Activated CD4-positive, alpha-beta T cell treated with anti-CD3 and anti-CD28 coated beads, Interleukin-2, Interleukin-4, amounts not matched to agents 100 ng/mL and 50 ng/mL, durations not matched to agents 16 hours and 8 hours (primary cell): ENCODE measurements at places on chromosomes 12 and 14.

DNA sequence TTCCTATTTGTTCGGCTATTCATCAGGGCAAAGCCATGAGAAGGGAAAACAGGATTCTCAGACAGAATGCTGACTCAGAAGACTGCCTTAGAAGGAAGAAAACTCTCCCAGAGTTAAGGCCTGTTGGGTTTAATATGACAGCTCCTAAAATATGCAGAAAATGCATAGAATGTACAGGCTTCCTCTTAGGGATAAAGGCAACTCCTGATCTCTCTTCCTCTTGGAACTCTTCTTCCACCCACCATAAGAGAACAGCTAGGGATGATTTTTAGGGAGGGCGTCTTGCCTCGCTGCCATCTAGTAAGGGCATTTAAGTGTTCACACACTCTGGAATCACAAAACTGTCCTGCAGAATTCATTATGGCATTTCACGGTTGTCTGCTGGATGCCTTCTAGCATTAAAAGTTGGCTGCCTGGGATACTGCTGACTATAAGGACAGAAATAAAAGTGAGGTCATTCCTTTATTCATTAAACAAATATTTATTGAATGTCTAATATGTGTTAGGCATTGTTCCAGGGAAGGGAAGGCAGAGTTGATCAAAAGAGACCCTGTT, 73.7 kb downstream of the DCAF5 start:
- DNase-seq, result no peak

DNA sequence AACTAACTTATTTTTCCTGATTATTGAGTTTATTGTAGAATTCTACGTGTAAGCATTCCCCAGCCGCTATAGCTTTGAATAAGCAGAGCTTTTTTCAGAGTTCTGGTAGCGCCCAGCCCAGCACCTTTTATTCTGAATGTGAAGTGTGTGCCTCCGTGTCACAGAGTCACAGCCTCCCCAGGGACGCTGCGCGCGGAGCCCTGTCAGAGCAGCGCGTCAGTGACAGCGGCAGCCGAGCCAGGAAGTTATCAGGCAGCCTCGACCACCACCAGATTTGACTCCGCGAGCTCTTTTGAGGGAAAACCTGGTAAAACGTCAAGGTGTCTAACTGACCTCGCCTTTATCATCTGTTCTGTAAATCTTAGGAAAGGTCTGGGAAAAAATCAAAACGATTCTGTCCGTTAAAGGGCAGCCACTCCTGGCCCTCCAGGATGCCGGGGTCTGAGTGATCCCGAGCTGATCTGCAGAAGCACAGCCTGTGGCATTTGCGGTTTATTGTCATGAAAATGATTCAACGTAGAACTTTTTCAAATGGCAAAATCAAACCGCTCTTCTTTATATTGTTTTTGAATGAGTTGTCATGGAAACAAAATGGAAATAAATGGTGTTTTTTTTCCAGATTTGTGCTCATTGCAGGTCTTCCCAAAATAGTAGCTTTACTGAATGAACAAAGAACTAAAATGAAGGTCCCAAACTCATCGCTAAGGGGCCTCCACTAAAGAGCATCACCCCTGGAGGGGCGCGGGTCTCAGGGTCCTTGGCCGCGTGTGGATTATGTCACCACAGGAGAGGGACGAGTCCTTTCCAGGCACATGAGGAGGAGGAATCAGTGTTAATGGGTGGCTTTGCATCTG, 43.1 kb upstream of the MMP17 start:
- DNase-seq, result no peak

GRCh38 chr12:93128332-93128707, 199.2 kb upstream of the EEA1 start:
- no peak for DNase-seq

GRCh38 chr12:103725398-103725797, 115.6 kb downstream of the NT5DC3 start:
- no peak for DNase-seq

GRCh38 chr12:77682488-77682887, 148.2 kb upstream of the NAV3 start:
- no peak for DNase-seq

GRCh38 chr14:37480446-37481290, 114.4 kb downstream of the FOXA1 start:
- DNase-seq, result no peak

DNA sequence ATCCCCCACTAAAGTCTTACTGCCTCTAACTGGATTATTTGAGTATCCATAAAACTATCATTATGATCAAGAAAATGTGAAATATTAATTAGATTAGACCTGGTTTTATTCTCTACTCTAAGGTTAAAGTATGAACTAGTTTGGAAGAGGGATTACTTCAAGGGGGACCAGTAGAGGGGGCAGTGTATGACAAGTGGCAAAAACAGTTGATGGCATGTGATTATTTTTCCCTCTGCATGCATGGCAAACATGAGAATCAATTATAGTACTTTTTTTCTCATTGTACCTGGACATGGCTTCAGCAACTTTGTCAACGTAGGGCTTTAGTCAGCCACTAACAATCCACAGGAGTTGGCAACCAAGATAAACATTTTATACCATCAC, 145.0 kb upstream of the SLC38A2 start:
- DNase-seq, result peak; percentile 7

- DNase-seq, result no peak
Observed at GRCh38 chr12:62021808-62022207, 238.4 kb upstream of the USP15 start.

DNA sequence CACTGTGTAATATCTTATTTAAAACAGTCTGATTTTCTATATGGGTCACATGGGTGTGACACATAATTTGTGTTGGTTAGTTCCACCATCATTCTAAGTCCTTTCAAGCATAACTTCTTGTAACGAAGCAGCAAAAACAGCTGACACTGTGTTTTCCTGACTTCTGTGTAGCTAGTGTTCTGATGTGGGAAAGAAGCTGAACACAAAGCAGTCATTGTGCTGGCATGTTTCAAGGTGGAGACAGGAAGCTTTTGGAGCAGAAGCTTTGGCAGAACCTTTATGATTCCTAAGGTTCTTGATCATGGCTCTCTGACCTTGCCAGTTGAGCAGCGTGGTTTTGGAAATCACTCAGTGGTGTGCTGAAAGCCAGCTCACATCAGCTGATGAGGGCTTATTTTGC, 351.7 kb upstream of the MDGA2 start:
- DNase-seq, result no peak

GRCh38 chr12:62116986-62117385, 143.2 kb upstream of the USP15 start:
- no peak for DNase-seq

- no peak for DNase-seq
Observed at GRCh38 chr14:39140170-39140569, 26.0 kb downstream of the GEMIN2 start.

DNA sequence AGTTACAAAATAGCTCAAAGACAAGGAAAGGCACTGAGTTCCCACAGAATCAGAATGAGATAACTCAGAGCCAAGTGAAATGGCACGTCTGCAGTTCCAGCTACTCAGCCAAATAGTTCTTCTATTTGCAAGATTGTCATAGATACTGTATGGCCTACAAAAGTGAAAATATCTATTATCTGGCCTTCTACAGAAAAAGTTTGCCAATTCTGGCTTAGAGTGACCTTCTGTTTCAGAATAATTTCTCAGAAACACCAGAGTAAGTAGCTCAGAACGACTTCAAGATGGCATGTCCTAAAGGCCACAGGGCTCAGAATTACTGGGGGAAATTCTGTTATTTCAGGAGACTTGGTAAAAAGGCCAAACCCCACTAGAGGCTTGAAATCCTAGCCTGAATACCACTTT, 10.7 kb upstream of the RTRAF start:
- no peak for DNase-seq

GRCh38 chr14:31921721-31922120, 155.4 kb upstream of the ARHGAP5 start:
- no peak for DNase-seq

DNA sequence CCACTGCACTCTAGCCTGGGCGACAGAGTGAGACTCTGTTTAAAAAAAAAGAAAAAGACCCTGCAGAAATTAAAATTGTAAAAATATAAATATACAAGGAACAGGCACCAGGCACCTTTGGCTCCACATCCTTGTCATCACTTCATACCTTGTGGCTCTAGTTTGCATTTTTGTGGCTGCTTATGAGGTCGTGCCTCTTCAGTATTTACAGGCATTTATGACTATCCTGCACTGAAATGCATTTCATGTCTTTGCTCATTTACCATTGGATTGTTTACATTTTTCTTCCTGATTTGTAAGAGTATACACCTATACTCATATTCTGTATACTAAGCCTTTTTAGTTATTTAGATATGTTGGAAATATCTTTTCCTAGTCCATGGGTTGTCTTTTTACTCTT, 20.1 kb downstream of the BICD1 start:
- DNase-seq, result no peak

GRCh38 chr12:82835217-82835616, 148.5 kb downstream of the TMTC2 start:
- DNase-seq, result no peak

DNA sequence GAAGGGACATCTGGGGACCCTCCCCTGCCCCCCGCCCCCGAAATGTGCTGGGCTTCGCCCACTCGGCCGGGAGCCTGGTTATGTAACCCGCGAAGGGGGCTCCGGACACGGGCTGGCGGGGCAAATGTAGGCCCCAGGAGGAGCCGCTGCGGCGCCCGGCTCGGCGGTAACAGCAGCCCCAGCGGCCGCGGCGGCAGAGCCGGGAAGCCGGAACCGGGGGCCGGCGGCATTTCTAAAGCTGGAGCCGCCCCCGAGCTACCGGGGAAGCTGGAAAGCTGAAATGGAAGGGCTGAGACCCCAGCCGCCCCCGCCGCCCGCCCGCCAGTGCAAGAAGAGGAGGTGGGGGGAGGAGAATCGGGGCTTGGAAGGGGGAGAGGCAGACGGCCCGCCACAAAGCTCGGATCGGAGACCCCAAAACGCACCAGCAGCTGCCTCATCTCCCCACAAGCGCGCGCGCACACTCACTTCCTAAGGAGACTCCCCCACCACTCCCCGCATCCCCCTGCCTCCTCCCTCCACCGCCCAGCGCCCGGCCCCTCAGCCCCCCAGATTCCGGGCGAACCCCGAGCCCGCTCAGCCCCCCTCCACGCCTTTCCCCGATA, 1.5 kb downstream of the KDM2B start:
- no peak for DNase-seq

GRCh38 chr14:53456931-53457330, 303.8 kb upstream of the DDHD1 start:
- no peak for DNase-seq

DNA sequence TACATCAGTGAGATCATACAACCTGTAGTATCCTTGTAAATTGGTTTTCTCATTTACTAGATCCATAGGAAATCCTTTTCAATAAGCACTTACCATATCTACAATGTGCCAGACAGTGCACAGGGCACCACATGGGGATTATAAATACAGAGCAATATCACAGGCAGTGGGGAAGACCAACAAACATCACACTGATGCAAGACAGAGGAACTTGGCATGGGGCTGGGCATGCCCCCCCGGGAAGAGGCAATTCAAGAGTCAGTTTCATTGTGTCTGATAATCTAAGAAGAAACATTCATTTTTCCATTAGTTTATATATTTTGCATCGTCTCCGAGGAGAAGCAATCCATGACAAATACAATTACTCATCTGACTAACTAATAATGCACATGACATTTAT, 16.2 kb downstream of the NT5DC3 start:
- DNase-seq, result no peak

DNA sequence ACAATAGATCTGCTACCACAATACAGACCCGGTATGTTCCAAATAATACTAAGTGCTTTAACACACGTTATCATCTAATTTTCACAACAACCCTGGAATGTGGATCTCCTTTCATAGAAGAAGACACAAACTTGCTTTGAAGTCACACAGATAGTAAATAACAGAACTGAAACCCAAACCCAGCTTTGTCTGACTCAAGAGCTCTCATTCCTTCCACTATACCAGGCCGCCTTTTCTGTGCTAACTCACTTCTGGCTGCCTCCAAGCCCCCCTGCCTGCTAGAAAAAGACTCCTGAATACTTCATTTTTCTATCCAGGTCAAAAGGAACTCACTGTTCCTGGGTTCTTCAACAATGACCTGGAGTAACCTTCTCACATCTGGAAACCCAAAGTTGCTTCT, 37.8 kb downstream of the PRPF40B start:
- DNase-seq, result peak; percentile 60

DNA sequence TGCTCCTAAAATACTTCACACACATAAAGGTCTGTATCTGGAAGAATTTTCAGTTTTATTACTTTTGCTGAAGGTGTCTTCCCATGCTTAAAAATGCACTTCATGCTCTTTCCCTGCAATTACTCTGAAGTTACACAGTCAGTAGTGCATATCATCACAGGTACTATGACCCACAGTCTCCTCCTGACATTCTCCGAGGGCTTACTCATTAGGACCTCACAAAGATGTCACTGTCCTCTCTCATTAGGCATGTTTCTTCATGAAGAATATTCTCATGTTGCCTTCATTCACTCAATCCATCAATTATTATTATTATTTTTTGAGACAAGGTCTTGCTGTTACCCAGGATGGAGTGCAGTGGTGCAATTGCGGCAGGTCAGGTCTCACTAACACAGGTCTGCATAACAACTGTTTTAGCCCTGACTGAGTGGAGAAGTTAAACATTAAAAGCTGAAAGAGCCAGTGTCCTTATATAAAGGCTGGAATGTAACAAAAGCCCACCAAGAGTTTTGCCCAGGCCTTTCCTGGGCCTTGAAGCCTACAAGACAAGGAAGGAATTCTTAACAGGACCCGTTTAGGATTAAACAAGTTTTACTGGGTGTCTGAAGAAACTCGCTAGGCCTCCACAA, 119.5 kb upstream of the WSCD2 start:
- no peak for DNase-seq

GRCh38 chr12:108772247-108772646, 40.9 kb upstream of the CORO1C start:
- no peak for DNase-seq

DNA sequence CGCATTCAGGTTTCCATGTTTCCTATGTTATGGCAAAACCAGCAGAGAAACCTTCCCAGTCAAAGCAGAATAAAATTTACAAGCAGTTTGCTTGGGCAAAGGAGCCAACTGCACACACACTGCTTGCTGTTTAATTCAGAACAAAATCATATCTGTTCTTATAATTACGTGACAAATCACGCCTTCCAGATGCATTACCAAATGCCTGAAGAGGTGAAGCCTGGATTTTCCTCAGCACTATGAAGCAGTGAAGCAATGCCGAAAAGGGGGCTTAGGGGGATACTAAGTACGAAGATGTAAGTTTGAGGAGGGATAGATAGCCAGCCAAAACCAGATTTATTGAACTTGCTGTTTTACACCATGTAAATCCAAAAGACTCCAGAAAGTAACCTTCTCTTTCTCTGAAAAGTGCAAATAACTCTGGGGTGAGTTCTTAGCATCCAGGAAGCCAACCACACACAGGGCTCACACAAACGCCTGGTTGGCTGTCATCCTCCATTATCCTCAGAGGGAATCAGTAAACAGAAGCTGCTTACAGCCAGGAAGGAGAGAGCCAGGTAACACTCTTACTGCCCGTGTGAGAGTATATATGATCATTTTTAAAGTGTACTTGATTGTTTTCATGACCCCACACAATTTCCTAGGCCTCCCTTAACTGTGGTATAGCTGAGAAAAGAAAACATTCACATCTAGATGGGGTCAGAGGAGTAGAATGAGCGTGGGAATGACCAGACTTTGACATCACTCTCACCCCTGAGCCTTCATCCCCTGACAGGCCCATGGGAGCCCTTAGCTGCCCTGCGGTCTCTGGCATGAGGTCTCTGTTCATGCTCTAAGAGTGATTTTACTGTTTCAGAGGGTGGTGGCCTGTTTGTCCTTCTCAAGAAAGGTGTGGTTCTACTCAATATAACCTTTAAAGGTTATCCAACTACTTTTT, 442.5 kb downstream of the EGLN3 start:
- no peak for DNase-seq
